ENCODE measurements at places on chromosomes 13 and 19.

- DNase-seq: no peak
Measured at GRCh38 chr13:113846636-113847318, 17.1 kb downstream of the GAS6 start.

GRCh38 chr13:110317093-110317492 is 10.0 kb downstream of the COL4A2 start:
- no peak for DNase-seq

- DNase-seq: no peak
Measured at GRCh38 chr19:49594157-49594992, 3.4 kb downstream of the PRR12 start.

- no peak for DNase-seq
Measured at GRCh38 chr13:31369213-31369612, 169.4 kb downstream of the B3GLCT start.

- no peak for DNase-seq
Measured at GRCh38 chr13:62643799-62644524, 1228.3 kb upstream of the PCDH20 start.

DNA sequence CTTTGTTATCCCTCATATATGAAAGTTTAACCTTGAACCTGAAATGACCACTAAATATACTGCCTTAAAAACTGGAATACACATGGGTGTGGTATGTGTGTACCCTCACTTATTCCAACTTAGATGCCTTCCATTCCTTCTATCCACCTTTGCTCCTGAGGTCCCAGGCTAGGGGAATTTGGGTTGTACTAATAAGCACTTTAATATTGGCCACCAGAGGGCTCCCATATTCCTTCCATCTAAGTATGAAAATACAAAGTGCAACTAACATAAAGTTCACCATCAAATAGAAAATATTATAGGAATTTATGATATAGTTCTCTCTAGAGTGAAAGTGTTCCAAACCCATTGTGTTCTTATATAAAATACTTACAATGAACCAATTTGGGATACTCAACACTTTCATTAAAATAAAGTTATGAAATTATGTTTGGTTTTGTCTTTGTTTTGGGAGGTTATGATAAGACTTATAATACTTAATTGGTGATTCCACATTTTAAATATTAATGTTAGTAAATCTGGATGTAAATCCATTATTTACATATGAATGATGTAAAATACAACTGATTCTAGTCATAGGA is 62.3 kb downstream of the ITGBL1 start:
- DNase-seq: no peak

GRCh38 chr19:17114414-17114831 is 38.8 kb downstream of the MYO9B start:
- DNase-seq: no peak

DNA sequence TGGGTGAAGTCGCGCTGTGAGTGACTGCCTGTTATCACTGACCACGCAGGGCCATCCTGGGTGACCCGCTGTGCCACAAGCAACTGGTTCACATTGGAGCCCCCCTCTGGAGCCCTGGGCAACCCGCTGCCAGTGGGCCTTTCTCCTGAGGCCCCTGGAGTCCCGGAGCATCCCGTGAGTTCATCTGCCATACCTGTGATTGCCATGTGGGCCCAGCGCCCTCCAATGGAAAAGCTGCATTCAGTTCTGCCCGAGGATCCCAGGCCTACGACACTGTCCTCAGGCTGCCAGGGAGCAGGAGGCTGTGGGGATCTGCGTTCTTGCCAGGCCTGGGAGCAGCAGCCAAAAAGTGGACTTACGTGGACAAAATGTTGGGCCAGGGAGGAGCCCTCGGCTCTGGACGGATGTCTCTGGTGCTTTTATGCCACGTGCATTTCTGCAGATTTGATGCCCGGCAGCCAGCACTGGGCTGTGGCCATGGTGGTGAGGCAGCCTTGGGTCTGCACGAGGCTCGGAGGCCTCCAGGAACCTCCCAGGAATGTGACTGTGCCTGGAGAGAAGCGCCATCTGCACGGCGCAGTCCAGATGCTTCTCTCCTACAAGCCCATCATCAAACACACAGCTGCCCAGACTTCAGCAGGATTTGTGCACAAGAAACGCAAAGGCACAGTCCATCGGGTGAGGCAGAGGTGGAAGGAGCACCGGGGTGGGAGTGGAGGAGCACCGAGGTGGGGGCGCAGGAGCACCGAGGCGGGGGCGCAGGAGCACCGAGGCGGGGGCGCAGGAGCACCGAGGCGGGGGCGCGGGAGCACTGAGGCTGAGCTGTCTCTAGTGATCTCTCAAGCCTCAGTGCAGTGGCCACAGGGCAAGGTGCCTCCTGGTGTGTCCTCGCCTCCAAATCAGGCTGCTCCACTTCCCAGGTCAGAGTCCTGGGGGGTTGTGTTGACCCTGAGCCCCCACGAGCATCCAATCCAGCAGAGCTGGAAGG is 44.0 kb downstream of the C13orf46 start:
- no peak for DNase-seq

DNA sequence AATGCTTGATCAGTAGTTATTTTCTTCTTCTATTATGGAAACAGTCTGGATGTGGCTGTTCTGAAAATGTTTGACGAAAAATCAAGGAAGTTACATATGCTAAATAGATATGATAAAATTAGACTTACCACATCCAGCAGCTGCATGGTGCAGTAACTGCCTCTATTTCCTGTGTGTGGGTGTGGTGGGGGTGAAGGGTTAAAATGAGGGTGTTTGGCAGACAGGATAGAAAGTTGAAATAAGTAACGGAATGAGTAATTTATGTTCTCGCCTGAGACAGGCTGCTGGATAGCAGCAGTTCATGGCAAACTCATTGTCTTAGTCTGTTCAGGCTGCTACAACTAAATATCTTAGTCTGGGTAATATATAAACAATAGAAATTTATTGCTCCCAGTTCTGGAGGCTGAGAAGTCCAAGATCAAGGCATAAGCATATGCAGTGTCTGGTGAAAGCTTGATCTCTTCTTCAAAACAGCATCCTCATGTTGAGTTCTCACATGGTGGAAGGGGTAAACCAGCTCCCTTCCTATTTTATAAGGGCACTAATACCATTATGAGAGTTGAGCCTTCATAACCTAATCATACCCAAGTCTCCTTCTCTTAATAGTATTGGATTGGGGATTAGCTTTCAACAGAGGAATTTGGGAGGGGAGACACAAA is 1248.9 kb downstream of the SLITRK5 start:
- no peak for DNase-seq

Data from activated CD4-positive, alpha-beta T cell treated with anti-CD3 and anti-CD28 coated beads for 1 hour (primary cell).